ENCODE measurements at places on chromosomes 5 and 9.

GRCh38 chr9:109996936-109997580, 210.9 kb downstream of the C9orf152 start:
- no peak for DNase-seq

- DNase-seq = no peak
Observed at GRCh38 chr9:136881691-136882108, 4.6 kb upstream of the TRAF2 start.

GRCh38 chr9:20580673-20581072, 41.6 kb downstream of the MLLT3 start:
- no peak for DNase-seq

- DNase-seq = no peak
Observed at GRCh38 chr9:78982849-78983248, 588.9 kb upstream of the TLE4 start.

DNA sequence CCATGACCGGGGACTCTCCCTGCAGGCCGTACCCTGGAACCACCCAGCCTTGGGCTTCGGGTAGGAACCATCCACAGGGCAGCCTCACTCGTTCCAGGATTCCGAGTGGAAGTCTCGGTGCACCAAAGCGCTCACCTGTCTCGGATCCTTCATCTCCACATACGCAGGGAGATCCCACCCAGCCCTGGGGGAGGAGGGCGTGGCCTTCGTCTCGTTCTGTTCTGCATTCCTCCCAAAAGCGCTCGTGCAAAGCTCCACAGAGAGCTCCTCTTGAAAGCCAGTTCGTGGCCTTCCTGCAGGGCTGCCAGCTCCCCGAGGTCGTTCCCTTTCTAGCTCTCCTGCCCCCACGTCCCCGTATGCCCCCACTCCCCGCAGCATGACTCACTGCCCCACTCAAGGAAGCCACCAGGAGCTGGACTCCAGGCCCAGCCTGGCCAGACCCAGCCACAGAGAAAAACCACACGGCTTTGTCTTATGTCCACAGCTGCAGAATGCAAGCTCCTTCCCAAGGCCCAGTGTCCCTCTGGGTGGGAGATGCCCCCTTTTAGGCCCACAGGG, 65.0 kb upstream of the SARDH start:
- no peak for DNase-seq

Measured in AG04449 (cell line).